ENCODE measurements at places on chromosomes 16 and 17.

- peak; percentile 63 for DNase-seq
Observed at GRCh38 chr17:78781104-78781892, 775 bp downstream of the CYTH1 start.

- peak; percentile 36 for DNase-seq
Observed at GRCh38 chr17:75047398-75048098, 523 bp downstream of the KCTD2 start.

DNA sequence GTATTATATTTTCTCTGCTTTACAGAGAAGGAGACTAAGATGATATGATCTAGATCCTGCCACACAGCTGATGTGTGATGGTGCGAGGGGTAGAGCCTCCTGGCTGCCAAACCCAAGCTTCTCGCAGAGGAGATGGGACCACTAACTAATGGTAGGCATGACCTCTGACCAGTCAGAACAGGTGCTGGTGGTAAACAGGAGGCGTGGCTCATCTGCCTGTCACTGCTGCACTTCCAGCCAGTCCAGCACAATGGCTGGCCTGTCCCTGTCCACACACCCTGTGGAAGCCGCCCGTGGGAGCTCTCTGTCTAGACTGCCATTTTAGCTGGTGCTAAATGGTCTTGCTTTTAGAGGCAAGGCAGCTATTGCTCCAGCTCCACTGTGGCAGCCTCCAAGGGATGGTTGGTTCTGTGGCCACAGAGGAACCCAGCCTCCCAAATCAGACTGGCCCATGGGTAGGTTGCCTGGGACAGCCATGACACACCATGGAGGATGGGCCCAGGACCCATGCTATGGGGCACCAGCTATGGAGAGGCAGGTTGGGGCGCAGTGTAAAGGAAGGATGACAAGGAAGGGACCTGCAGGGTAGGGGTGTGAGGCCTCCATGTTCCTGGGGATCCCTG is 86.7 kb downstream of the KSR1 start:
- DNase-seq = no peak

DNA sequence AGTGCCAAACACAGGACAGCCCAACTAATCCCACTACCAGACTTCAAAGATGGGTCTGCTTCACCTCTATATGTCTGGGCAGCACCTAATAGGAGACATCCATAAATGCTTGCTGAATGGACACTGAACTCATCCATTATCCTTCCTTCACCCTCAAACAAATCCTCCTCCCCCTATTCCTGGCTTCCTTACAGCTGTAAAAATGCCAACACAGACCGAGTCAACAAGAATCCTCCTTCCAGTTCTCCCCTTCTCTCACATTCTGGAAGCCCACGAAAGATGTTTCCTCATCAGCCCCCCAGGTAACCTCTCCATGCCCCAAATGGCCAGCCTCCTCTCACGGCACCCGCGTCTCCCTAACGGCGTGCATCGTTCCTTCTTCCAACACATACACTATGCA is 12.3 kb downstream of the PELP1 start:
- no peak for DNase-seq

DNA sequence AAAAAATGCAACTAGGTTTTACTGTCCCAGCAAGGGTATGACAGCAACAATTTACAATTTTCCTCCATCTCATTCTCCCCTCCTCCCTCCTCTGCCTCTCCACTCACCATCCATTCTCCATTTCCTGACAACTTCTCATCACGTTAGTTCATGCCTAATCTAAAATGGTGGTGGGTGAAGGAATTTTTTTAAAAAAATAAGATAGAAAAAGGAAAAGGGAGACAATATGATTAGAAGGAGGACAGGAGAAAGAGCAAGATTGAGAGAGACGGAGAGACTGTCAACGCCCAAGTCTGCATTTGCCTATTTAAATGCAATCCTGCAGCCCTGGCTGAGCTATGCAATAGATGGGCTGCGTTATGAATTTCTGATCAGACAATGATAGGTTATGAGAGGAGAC is 380.7 kb upstream of the PSMD7 start:
- no peak for DNase-seq

GRCh38 chr17:8806253-8806925 is 7.2 kb upstream of the MFSD6L start:
- no peak for DNase-seq

DNA sequence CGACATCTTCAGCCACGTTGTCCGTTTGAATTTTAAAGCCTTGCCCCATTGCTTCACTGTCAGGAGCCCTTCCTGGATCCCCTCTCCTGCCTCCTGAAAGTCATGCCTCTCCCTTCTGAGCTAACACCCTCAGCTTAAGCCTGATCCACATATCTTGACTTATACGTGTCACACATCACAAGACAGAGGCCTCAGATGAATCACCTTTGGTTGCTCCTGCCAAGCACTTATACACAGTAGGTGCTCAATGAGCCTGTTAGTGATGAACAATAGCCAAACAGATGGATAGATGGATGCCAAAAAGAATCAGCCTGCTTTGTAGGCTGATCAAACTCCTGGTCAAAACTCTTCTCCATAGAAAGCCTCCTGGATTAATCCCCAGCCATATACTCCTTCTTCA is 31.8 kb downstream of the PITPNM3 start:
- no peak for DNase-seq

DNA sequence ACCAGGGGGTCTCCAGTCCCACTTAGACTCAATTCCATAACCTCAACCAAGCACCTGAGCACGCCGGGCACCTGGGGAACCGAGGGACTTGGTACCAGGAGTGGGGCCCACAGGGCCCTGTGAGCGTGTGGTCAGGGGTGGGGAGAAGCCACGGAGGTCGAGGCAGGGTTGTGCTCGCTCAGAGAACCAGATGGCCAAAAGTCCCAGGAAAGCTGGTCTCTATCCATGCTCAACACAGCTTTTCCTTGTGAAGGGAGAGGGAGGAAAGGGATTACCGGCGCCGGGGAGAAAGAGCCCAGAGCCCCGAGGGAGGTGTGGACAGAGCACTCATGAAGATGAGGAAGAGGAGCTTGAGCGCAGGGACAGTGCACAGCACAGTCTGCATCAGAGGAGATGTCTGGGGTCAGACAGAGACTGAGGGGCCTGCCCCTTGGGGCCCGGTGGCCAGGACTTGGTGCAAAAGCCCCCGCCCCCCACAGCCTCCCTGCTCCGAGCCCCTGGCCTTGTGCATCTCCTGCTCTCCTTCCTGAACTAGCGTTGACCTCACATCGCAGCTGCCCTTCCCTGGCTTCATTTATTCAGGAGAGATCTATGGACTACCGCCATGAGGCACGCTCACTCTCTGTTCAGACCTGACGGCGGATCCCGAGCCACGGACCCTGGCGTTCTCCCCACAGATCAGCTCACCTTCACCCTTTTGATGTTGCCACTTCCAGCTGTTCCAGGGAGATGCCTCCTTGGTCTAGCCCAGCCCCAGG is 355.4 kb upstream of the TNRC6C start:
- no peak for DNase-seq

- no peak for DNase-seq
Observed at GRCh38 chr17:77253611-77254051, 112.9 kb downstream of the SEC14L1 start.

GRCh38 chr17:79047923-79048825 is 24.2 kb downstream of the C1QTNF1 start:
- no peak for DNase-seq

- no peak for DNase-seq
Observed at GRCh38 chr16:1945559-1946391, 2.8 kb upstream of the MSRB1 start.

DNA sequence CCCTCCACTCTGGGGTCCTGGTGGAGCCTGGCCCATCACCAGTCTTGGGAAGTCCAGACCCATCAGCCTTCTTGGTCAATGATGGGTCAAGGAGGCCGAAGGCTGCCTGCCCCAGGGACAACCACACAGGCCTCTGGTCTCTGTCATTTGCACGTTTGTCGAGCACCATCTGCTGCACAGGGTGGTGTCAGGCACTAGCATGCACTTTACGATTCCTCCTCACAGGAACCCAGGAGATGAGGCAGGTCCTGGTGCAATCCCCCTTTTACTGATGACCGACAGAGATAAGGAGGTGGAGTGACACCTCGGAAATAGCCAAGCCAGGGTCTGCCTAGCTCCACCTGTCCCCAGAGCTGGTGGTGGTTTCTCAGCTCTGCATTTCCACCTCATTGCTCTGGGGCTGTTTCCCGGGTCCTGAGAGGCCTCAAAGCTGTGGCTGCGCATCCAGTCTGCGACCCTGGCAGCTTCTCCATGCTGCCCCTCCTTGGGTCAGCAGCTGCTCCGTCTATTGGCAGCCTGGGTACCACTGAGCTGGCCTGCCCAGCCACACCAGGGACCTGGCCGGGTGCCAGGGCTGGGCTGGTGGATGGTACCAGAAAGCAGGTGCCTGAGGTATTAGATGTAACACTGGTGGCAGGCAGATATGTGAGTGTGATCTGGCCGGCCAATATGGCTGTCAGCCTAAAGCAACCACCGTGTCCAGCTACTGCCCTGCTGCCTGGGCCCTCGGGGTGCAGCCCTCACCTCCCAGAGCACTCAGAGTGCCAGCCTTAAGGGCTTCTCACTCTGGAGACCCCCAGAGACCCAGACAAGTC is 10.0 kb downstream of the MMP15 start:
- no peak for DNase-seq
